NCI-H1694 (cell line): ENCODE measurements at places on chromosomes 7 and 10.

DNA sequence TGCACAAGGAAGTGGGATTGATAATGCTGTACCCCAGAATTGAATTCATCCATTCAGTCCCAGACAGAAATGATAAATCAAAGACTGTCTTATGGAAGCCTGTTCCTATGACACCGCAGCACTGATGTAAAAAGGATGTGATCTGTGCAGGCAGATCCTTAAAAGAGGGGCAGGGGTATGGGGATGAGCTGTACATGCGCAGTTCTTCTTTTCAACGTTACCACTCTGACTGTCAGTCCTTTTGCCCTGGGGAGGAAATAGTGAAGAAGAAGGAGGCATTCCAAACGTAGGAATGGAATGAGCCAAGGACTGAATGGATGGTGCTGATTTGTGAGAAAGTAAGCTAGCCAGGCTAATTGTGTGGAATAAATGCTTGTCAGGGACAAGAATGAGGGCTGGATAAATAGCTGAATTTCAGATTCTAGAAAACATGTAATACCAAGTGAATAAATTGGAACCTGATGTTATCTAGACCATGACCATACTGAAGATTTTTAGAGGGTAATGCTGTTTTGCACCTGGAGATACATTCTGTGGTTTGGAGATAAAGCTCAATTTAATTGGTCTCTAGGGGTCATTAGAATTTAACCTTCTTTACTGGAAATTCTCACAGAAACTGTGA is 509.3 kb downstream of the SORCS3 start:
- DNase-seq = no peak

GRCh38 chr10:132590094-132590751 is 52.6 kb downstream of the INPP5A start:
- DNase-seq = no peak

DNA sequence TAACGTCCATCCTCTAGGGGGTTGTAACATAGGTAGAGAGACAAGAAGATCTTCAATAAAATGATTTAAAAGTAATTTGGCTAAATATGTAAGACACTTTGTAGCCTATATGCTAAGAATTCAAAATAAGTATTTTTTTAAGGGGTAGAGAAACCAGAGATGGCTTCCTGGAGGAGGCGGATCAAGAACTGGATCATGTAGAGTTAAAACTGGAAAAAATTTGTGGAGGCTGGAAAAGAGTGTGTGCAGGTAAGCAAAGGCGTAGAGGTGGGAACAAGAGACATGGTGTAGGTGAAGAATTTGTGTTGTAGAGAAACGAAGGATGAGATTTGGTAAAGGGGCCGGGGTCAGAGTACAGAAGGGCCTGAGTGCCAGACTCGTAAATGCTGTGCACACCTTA is 172.6 kb downstream of the TMEM178B start:
- no peak for DNase-seq

GRCh38 chr10:79137826-79138225 is 69.1 kb downstream of the ZMIZ1 start:
- no peak for DNase-seq

DNA sequence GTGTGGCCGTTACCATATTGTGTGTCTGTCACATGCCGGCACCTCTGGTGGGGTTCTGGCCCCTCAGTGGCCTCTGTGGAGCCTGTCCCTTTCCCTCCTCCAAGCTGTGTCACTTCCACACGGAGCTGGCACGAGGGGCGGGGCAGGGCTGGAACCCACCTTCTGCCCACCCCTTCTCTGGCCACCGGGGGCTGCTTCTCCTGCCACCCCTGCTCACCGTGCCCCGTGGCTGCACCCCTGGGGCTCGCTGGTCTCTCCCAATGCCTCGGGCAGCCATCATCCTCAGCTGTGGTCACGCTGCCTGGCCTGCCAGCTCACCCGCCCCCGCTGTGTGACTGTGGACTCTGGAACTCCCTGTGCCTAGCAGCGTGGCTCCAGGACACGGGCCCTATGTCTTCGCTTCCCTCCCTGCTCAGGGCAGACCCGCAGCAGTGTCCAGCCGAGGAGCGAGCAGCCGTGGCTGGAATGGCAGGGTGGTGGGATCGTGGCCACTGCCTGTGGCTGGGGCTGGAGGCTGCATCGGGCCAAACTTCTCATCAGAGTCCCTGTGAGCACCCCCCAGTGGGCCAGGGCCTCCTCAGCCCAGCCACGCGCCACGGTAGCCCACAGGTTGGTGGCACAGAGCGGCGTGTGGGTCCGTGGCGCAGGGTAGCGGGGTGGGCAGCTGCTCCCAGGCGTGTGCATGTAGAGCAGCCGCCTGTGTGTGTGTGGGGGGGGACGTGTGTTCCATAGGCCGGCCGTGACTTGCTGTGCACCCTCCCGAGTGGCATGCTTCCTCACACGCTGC is 8.1 kb downstream of the TTYH3 start:
- no peak for DNase-seq
